IPS DF 19.7 (cell line): ENCODE measurements at places on chromosomes 13 and 19.

GRCh38 chr19:14550201-14550754, 20.9 kb downstream of the TECR start:
- no peak for DNase-seq

GRCh38 chr19:2768365-2769132, 14.5 kb downstream of the SGTA start:
- no peak for DNase-seq

GRCh38 chr19:42477117-42477516, 34.4 kb upstream of the CXCL17 start:
- no peak for DNase-seq

- no peak for DNase-seq
Measured at GRCh38 chr19:19418555-19419260, 13.2 kb downstream of the GATAD2A start.

DNA sequence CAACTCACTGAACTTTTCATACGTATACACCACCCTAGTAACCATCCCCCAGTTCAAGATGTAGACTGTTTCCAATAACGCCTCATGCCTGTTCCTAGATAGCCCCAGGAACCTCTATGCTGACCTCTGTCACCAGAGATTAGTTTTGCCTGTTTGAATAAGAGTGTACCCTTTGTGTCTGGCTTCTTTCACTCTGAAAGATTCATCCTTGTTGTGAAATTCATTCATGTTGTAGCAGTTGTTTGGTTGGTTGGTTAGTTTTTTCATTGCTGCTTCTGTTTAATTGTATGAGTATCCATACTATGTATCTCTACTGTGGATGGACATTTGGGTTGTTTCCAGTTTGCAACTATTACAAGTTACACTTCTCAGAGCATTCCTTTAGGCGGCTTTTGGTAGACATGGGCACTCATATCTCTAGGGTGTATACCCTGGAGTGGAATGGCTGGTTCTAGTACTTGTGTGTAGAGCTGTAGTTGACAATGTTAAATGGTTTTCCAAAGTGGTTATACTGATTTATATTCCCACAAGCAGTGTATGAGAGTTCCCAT, 1.6 kb downstream of the RNASEH2B start:
- no peak for DNase-seq

GRCh38 chr19:50203281-50204080, at the start of gene MYH14:
MYH14 (plus strand) TSS chr19:50203622; CDS start chr19:50210366, 6,744 bp downstream.
- DNase-seq = no peak

DNA sequence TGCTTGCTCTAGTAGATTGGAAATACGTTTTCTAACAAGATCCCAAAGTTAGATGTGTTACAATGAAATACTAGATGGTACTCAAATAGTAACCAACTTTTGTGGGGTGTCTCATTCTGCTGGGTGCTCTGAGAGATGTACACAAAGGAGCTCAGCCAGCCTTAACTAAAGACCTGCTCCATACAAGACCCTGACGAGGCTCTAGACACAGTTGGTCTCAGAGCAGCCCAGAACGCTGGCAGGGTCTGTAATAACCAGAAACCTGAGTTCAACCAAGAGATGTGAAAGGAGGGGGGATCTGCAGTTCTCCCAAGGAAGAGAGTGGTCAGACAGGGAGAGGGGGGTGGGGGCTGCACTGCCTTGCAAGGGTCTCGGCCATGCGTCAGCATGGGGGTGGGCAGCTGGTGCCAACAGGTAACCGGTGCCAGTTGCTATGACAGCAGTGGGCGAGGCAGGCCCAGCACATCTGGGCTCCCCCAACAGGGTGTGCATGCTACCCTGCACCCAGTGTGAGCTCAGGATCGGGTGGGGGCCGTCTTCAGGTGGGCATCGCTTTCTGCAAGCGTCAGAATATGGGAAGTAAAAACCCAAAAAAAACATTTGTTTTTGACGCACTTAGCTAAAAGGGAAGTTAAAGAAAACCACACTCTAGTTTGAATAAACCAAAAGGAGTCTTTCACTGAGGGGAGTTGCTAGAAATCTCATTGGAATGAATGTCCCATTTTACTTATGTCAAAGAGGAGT, 68.0 kb upstream of the GPR183 start:
- no peak for DNase-seq

DNA sequence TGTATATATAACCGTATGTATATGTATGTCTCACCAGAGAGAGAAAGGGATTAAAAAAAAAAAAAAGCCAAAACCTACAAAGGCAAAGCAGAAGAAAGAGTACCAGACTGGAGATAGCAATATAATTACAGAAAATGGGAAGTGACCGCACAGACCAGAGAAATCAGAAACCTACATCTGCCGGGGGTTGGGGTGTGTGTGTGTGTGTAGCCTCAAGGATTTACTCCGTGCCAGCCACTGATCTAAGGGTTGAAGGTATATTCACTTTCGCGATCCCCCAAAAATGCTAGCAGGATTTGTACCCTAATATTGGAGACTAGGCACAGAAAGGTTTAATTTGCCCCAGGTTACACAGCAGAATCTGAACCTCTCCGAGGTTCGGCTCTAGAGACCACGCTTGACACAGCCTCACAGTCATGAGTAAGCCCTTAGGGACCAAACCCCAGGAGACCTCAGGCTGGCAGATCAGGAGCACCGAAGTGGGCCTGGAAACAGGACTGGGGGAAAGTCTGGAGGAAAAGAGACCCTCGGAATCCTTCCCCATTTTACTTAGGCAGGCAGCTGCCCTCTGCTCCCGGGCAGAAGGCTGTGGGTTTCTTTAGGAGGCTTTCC, 14.8 kb downstream of the ARL11 start:
- no peak for DNase-seq

GRCh38 chr19:33919291-33919690, 122.6 kb downstream of the KCTD15 start:
- DNase-seq = no peak

DNA sequence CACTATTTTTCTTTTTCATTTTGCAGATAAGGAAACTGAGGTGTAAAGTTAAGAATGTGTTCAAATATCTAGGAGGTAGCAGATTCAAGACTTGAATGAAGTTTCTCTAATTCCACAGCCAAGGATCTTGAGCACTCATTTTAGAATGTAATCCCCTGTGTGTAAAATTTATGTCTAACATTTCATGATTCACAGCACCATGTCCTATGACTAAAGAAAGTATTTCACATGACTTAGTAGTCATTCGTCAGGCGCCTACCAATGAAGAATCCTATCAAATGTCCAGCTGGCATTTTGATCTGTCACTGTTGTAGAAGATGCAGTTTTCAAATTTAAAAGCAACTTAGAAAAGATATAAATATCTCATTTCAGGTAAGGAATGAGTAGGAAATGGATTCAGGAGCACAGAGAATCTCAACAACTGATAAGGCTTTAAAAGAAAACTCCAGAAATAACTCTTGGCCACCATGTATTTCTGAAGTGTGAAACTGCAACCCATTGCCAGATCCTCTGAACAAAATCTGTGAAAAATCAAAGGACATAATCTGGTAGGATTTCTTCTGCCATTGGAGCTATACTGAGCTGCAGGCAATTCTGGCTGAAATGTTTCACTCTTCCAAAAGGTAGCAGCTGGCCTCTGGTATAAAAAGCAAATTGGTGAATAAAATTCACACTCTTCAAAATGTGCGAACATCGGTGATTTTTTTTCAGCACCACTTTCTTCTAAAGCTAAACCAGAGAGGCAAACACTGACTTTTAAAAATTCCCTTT, 92.2 kb downstream of the DCLK1 start:
- no peak for DNase-seq

GRCh38 chr13:105665284-105665683, 870.2 kb downstream of the EFNB2 start:
- no peak for DNase-seq

GRCh38 chr13:42392716-42393572, 121.0 kb downstream of the AKAP11 start:
- DNase-seq = no peak

DNA sequence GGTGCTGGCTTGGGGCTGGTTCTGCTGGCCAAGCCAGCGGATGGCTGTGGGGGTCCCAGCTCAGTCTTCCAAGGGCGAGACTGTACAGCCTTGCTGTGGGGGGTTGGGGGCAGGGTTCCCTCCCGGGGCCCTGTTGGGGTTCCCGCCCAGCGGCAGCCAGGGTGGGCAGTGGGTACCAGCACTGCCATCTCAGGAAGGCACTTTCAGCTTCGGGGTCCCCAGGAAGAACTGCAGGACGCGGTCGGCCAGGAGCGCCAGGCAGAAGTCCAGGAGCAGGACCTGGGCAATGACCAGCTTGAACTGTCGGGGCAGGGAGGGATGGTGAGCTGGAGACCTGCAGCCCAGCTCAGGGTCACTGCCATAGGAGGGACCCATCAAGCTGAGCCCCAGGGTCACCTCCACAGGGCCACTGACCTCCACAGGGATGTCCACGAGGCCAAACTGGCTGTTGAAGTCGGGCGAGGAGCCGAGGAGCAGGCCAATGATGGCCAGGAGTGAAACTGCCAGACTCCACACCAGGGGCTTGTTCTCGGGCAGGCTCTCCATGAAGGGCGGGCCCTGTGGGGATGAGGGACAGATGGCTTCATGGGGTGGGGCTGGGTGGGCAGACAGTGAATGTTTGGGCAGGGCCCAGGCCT, 1.9 kb upstream of the GMIP start:
- DNase-seq = no peak

GRCh38 chr13:22091971-22092300, 421.1 kb downstream of the FGF9 start:
- DNase-seq = no peak

DNA sequence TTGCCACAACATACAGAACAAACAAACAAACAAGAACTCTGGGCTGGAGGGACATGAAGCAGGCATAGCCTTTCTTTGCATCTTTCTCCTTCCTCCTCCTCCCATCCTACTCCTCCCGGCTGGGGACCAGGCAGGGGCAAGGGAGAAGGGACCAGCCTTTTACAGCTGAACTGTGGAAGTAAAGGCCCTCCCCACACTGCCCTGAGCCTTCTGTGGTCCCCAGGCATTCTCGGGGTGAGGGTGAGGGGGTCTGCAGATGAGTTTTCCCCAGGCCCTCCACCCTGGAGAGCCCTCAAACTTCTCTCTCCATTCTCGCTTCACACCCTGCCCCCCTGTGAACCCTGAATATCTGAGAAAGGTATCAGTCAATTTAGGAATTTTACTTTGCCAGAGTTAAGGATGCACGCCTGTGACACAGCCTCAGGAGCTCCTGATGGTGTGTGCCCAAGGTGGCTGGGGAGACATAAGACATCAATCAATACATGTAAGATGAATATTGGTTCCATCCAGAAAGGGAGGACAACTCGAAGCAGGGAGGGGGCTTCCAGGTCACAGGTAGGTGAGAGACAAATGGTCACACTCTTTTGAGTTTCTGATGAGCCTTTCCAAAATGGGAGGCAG, 170.9 kb downstream of the COL4A1 start:
- DNase-seq = no peak

GRCh38 chr19:3657395-3657769, 30.8 kb upstream of the CACTIN start:
- no peak for DNase-seq

GRCh38 chr13:99357131-99357596, 50.0 kb upstream of the GPR183 start:
- no peak for DNase-seq

GRCh38 chr13:49347650-49348385, 96.0 kb downstream of the CAB39L start:
- no peak for DNase-seq

GRCh38 chr13:45300190-45300985, 40.6 kb downstream of the TPT1 start:
- DNase-seq = no peak

GRCh38 chr19:19342086-19343015, 21.7 kb downstream of the MAU2 start:
- DNase-seq = no peak

DNA sequence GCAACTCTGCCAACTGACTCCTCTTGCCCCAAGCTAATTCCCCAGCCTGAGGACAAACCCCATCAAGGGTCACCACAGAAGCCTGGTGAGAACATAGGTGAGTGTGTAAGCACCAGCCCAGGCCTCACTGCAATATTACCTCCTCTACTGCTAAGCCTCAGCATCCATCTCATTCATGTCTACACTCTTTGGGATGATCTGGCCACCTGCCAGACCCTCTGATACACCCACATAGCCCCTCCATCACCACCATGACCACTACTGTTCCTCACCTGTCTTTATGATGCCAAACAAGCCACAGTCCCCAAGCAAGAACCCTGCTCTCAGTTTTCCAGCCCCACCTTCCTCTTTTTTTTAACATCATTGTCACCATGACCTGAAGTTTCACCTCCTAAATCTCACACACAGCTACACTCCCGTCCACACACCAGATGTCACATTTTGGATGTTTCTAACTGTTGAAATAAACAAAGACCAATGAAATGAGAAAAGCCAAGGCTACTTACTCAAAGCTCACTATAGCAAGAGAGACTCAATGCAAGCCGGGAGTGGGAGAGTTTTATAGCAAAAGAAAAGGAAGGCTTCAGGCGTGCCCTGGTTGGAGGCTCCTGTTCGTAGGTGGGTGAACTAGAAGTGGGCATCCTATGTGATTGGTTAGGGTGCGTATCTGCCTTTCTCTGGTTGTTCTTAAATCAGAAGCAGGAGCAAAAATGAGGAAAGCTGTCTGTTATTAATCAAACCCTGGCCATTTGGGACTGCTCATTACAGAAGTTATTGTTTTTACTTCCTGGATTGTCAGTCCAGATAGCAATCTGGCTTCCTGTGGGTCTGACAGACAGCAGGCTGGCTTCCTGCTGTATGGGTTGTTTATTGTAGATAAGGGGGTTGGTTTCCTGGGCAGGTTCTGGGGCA, 2.0 kb downstream of the ZNF792 start:
- DNase-seq = no peak

GRCh38 chr19:23439623-23440022, 44.4 kb upstream of the ZNF91 start:
- no peak for DNase-seq

DNA sequence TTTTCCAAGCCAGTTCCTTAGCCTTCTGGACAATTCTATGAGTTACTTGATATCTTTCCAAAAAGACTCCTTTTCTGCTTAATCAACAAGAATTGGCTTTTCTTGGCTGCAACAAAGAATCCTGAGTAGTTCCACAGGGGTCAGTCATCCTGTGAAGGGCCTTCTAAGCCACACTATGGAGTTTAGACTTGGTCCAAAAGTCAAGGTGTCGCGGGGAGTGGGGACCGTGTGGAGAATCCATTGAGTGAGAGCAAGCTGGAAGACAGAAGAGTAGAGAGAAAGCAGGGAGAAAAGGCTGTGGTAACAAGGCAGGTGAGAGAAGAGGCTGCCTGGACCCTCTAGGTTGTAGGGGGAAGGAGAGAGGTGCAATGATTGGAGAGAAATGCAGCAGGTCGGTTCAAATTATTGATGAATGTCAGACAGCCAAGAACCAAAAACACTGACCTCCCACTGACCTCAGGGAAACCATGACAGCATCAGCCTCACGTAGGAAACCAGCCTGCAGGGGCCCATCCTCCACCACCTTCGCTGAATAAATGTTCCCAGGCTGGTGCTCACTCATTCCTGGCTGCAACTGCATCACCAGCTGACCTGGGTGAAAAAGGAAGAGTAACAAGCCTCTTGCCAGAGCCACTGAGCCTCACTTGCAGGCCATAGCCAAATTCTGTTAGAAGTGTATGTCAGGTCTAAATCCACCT, 7.1 kb upstream of the IFT88 start:
- DNase-seq = no peak
